ENCODE measurements at places on chromosomes 12 and 14.

- DNase-seq = no peak
These were observed 82.0 kb upstream of the EEA1 start for GRCh38 chr12:93011100-93011499.

- no peak for DNase-seq
These were observed 235.2 kb downstream of the CACNA1C start for GRCh38 chr12:2288001-2288400.

- DNase-seq = peak; percentile 38
These were observed 4.6 kb downstream of the AP1G2 start for GRCh38 chr14:23562822-23563472.

DNA sequence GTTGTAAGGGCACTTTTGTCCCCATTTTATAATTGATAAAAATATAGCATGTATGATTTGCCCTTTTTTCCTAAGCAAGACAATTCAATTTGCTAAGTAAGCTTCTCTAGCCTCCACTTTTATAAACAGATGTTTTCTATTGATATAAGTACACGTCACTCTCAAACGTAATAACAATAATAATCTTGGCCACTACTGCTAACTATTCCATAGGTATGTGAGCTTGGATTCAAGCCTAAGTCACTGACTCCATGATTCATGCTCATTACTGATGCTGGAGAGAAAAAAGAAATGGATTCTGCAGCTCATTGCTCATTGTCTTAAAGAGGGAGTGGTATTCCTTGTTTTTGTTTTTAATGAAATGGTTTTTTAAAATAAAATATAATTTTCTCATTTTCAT lies 661.0 kb downstream of the GALC start:
- DNase-seq = no peak

DNA sequence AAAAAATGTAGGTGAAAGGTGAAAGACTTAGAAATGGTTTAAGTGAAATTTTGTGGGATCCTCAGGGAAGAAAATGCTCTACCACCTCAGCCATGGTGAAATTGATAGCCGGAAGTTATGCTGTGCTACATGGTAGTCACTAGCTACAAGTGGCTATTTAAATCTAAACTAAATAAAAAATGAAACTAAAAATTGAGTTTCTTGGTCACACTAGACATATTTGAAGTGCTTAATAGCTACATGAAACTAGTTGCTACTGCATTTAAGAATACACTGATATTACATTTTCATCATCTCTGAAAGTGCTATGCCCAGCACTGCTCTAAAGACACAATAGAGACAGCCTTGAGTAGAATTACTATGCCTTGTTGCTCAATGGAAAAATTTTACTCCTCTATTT lies 10.3 kb upstream of the SLCO1B3 start:
- DNase-seq = no peak

- no peak for DNase-seq
These were observed 67.9 kb downstream of the RAD51B start for GRCh38 chr14:67887478-67887877.

- no peak for DNase-seq
These were observed 77.8 kb downstream of the VCPKMT start for GRCh38 chr14:50038398-50039119.

DNA sequence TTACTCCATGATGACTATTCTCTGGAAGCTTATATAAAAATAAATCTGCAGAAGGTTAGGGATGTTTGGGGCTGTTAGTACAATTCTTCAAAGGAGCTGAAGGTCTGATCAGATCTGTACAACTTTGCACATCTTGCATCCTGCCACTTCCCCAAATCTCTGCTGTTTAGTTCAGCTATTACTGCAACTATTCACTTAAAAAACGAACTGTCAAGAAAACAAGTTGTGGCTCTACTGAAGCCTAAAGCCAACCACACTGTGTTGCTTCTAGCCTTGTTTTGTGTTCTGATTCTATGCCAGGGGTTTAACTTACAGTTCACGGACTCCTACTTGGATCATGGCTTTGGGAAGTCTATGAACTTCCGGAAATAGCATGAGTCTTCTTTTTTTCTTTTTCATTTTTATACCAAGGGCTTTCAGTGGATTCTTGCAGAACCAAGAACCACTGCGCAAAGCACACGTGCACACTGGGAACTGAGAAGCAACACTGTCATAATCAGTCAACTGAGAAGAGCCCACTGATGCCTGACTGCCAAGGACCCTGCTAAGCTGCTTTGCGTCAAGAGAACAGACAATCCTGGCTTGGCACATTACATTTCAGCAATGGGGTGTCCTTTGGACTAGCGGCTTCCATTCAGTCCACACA lies 66.3 kb upstream of the EEA1 start:
- DNase-seq = no peak

DNA sequence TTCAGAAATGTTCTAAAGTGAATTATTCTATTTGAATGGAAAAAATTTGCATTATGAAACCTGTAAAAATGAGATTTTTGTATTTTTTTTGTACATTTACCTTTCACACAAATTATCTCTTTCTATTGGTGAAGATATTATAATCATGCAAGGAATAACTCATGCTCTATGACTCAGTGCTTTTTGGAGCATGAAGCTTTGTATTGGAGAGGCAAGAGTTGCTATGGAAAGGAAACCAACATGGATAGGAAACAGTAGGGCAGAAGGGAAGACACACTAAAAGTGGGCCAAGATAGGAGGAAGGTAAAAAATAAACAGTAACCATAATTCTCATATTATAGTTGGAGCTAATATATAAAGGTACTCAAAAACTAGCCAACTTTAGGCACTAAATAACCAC lies 79.0 kb downstream of the PLCZ1 start:
- no peak for DNase-seq

DNA sequence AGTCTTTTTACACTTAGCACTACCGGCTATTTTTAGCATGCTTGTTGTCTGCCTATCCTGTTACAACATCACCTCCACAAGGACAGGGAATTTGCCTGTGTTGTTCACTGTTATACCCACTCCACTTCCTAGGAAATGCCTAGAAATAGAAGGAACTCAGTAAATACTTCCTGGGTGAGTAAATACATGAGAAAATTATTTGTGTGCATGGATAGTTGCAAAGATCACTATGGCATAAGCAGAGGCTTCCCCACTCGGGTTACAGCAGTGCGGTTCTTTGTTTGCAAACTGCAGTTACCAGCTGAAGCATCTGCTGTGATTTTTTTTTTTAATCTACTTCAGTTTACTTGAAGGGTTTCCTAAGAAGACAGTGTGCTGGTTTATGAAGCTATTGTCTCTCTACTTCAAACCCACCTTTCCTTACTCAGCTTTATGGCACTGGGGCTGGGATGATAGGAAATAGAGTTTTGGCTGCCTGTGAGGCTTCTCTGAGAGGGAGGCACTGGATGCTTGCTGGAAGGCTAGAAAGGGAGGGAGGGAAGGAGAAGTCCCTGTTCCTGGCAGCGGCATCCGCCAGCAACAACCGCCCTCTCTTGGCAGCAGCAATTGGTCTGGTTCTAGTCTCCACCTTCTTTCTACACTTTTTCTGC lies 29.0 kb downstream of the PDE6H start:
- DNase-seq = no peak

GRCh38 chr12:85662207-85662602 lies 174.0 kb downstream of the RASSF9 start:
- DNase-seq = no peak

All from naive thymus-derived CD8-positive, alpha-beta T cell (primary cell).